ENCODE measurements at places on chromosomes 3 and 15. TPM values are rescaled to one million over a fixed set of nuclear protein-coding genes. Genes with fewer than 3 reads are reported as not detected.

The FANCD2OS gene
- not detected for total RNA-seq

The FOXB1 gene
- not detected for total RNA-seq

The GRK7 gene
- total RNA-seq = not detected

The TMEM212 gene
- total RNA-seq = not detected

The GABRA5 gene
- total RNA-seq = 0.22 TPM

The TUSC7 gene
- total RNA-seq = not detected

The GABPB1 gene
- total RNA-seq = 32.6 TPM

Data from GM23248 (cell line).